ENCODE measurements at places on chromosomes 6 and 20.
A peak's percentile ranks its signal among the peaks of the same experiment; 100 is the strongest.

DNA sequence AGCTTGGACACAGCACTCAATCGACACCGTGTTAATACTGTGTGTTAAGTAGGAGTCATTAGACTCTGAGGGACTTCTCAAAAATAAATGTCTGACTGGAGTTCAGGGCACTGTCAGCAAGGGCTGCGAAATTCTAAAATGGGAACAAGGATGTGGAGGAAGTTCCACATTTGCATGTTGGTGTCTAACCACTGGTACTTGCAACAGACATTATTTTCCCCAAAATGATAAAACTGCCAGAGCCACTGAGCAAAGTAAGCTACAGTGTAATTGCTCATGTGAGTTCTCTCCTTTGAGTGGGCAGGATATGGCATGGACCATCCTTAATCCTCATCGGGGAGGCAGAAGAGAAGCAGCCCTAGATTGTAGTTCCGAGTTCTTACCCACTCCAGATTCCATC is 215.9 kb downstream of the SLC24A3 start:
- no peak for DNase-seq

- no peak for DNase-seq
Observed at GRCh38 chr6:1424306-1424927, 35.0 kb downstream of the FOXF2 start.

DNA sequence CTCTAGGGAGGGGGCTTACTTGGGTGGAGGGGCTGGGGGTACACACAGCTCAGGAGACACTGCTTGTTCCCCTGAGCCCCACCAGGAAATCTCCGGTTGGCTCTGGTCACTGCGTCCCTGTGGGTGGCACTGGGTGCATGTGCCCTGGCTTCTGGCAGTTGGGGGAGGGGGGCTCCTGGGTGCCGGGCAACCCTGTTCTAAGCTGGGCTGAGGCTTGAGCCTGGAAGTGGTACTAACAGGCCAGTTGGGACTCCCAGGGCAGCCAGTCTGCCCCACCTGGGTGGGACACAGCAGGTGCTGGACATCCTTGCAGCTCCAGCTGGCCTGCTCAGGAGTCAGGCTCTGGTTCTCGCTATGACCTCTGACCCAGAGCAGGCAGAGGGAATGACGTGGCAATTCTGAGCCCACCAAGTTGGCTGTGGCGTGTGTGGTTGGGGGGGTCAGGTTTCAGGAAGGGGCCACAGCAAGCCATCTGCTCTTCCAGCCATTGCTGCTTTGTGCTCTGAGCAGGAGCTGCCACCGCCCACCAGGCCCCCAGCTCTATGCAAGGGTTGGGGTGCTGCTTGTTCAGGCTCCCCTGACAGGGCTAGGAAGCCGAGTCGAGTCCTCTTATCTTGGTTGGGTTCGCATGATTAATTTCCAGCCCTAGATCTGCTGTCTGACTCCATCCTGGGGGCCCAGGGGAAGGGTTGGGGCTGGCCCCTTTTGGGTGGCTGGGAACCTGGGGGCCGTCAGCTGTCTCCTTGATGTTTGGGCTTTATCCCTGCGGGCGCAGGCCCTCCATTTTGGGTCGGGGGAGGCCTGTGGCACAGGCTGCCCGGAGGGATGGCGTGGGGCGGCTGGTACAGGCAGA is 590 bp downstream of the C20orf204 start:
- no peak for DNase-seq

DNA sequence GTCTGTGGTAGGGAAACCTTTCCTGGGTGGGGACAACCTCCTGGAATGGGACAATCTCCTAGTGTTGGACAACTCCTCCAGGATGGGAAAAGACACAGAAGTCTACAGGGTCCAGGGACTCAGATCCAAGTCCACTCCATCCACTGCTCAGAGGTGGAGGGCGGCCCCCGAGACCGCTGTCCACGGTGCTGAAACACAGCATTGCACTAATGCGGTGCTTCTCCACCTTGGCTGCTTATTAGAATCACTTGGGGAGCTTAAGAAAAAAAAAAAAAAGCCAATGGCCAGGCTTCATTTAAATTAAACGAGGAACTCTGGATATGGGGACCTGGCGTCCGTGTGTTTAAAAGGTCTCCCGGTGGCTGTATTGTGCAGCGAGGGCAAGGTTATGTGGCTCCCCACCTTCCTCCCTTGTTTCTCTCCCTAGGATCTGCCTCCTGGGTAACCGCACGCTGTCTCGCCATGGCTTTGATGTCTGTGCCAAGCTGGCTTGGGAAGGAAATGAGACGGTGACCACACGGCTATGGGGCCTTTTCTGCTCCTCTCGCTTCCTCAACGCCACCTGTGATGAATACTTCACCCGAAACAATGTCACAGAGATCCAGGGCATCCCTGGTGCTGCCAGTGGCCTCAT is 12.0 kb downstream of the SLC12A5 start:
- no peak for DNase-seq

DNA sequence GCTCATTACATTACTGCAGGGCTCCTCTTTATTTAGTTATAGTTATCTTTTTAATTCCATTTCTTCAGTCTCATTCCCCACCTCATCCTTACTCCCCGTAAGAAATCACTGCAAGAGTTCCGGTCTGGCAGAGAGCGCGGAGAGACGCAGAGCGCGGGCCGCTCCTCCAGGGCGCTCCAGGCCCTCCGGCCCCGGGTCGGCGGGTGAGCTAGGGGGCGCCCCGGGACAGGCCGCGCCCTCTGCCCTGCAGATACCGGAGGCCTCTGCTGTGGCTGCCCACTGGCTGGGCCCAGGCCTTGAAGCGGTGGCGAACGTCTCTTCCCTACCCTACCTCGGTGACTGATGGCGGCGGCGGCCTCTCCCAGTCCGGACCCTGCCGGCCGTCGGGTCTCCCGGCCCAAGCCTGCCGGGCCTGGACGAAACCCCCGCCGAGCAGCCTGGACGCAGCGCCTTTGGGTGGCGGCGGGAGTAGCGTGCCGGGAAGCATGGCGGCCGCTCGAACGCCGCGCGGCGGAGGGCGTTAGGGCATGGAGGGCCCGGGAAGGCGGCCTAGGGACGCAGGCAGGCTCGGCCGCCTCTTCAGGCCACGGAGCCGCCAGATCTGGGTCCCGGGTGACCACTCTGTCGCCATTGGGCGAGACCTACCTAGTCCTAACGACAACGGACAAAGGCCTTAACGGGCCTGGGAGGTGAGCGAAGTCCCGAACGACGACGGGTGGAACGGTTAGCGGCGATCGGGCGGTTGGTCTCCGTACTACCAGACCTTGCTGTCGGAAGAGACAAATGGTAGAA is 16.4 kb upstream of the HMGN4 start:
- peak; percentile 27 for DNase-seq

DNA sequence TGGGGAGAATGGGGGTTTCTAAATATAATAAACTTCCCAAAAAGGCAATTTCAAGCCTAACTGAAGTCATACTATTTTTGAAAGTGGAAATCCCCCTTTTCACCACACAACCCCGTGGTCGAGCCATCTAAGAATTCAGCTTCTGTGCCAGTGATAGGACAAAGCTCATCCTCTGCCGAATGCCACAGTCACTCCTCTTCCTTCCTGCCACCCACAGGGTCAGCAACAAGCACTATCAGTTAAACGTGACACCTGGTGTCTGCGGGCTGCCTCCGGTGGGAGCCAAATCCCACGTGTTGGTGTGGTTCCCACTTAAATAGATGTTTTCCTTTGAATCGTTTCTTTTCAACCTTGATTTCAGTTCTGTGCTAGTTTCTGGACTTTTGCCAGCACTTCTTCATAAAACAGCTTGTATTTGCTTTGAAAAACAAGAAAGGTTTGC is 60.7 kb downstream of the TNFAIP3 start:
- peak; percentile 18 for DNase-seq

GRCh38 chr6:30465595-30466306 is 23.6 kb upstream of the HLA-E start:
- DNase-seq, result no peak

DNA sequence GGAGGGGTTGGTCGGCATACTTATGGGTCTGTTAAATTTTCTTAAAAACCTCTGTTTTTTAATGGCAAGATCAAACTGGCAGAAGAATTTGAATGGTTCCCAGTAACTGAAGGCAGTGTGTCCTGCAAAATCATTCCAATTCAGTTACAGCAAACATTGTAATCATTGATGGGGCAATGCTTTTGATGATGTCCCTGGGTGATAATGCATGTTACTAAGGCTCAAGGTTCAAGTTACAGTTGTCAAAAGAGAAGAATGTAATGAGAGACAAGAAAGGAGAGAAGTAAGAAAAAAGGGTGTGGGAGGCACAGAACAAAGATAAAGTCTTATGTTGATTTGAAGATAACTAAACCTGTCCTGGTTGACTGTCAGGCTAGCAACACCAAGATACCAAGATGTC is 54.9 kb downstream of the CEP162 start:
- DNase-seq, result no peak

- DNase-seq, result no peak
Observed at GRCh38 chr20:60963146-60963545, 288.9 kb upstream of the CDH4 start.

DNA sequence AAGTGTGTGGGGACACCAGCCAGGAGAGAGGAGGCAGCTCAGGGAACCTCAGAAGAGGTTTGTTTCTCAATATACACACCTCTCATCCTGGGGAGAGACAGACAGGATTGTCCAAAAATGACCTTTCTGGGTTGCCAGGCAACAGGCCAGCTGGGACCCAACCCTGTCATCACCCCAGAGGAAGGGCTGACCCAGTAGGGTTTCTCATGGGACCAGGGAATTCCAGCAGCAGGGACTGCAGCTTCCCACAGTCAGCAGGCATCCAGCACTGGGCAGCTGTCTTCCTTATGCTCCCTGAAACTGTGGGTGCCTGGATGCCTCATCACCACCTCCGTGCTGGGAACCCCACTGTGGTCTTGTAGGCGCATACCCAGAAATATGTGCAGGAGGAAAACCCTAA is 1.3 kb downstream of the C20orf202 start:
- no peak for DNase-seq

DNA sequence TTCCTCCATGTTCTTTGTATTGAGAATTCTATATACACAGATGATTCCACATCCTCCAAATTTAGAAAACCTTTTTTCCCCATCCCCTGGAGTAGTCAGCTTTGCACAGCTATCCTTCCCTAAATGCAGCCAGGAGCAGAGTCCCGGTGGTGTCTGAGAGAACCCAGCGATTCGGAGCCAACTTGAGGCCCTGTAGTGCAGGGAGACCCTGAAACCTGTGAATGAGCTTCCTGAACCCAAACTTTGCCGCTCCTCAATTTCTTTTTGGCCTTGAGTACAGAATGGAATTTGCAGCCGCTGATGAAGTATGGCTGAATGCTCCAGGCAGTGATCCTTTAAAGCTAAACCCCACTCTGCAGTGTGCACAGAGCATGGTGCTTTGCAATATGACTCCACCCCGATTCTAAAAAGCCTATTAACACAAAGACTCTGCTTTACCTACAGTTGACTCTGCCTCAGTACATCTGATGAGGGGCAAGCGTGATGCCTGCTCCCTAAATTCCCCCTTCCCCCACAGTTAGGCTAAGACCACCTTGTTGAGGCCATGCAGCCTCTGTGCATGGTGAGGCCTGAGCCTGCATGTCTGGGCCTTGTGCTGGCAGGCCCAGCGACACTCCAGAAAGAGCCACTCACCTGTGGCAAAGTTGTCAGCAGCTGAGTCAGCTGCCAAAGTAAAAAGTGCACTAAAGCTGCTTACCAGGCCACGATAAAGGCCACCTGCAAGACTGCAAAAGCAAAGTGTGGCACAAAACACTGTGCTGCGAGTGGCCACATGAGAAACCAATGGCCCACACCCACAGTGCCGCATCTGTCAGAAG is 82.1 kb downstream of the PLEKHG1 start:
- DNase-seq, result no peak

- DNase-seq, result no peak
Observed at GRCh38 chr6:125213939-125214338, 60.4 kb downstream of the TPD52L1 start.

DNA sequence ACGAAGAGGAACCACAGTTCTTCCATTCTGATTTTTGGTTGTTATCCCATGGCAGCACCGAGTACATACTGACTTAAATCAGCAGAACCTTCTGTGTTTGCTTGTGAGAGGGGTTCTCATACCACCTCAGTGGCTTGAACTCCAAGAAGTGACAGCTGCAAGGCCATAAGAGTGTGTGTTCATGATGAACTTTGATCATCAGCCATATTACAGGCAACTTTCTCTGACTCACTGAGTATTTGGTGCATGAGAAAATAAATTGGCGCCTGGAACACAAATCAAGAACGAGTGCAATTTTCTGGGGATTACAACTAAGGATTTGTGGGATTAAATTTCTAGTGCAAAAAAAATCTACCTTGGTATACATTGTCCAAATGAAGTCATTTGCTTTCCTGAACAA is 68.9 kb downstream of the CYP39A1 start:
- DNase-seq, result no peak

DNA sequence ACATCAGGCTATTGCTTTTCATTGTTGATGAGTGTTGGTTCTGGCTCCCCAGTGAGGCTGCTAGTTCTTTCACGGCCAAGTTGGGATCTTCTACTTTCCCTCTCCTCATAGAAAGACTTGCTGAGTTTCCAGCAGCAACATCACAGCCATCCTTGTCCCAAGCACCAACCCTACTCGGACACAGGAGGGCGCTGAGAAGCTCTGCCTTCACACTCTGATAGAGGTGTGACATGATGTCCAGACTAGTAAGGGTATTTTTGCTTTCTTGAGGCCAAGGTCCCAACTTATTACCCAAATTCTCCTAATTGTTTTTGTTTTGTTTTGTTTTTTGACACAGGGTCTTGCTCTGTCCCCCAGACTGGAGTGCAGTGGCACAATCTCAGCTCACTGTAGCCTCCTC is 3.0 kb upstream of the GCM1 start:
- DNase-seq, result no peak

GRCh38 chr6:135935941-135936601 is 84.6 kb downstream of the PDE7B start:
- no peak for DNase-seq

DNA sequence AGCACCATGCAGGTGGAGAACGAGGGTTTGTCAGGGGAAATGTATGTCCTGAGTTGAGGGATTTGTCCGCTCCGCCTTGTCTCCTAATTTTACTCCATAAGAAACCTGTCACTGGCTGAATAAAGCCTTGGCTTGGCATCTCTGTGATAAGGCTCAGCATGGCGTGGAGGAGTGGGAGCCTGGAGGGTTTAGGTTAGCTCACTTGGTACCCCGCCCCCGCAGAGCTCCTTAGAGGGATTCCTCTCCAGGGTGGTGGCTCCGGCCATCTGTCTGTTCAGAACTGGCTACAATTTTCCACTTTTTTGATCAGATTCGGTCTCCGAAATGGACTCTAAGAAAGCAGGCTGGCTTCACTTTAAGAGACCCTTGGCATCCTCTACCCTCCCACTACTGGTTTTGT is 192.2 kb upstream of the SYNDIG1 start:
- no peak for DNase-seq

GRCh38 chr20:49794336-49795134 is 18.1 kb upstream of the SLC9A8 start:
- no peak for DNase-seq

GRCh38 chr6:235763-236360 is 56.4 kb upstream of the DUSP22 start:
- DNase-seq, result no peak

- DNase-seq, result no peak
Observed at GRCh38 chr6:42598300-42598699, 34.5 kb downstream of the UBR2 start.

- DNase-seq, result no peak
Observed at GRCh38 chr6:56055081-56055704, 179.8 kb upstream of the BMP5 start.
